Stimulated activated CD8-positive, alpha-beta memory T cell treated with anti-CD3 and anti-CD28 coated beads, Interleukin-15, amount 100 ng/mL, for 4 hours (primary cell): ENCODE measurements at places on chromosomes 2 and 18.

GRCh38 chr2:142234741-142235140, 103.9 kb upstream of the LRP1B start:
- no peak for DNase-seq

GRCh38 chr2:101147062-101147461, 4.1 kb downstream of the TBC1D8 start:
- DNase-seq = no peak

- DNase-seq = no peak
Observed at GRCh38 chr18:63378919-63379638, 12.1 kb upstream of the KDSR start.

- no peak for DNase-seq
Observed at GRCh38 chr2:55459714-55460274, 40.1 kb upstream of the CCDC88A start.

DNA sequence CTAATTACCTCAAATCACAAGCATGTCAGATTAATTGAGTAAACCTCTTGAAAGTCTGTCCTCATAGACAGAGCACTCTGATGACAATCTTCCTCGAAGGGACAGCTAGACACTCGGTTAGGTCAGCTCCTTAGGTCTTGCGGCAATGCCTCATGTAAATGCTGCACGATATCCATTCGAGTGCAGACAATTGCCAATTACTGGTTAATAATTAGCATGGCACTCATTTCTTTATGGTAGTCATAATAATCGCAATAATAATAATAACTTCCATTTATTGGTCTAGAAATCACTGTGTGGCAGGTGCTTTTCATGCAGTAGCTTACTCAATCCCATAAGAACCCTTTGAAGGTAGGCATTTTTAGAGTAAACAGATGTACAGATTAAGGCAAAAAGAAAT, 44.7 kb upstream of the DSC1 start:
- DNase-seq = no peak

DNA sequence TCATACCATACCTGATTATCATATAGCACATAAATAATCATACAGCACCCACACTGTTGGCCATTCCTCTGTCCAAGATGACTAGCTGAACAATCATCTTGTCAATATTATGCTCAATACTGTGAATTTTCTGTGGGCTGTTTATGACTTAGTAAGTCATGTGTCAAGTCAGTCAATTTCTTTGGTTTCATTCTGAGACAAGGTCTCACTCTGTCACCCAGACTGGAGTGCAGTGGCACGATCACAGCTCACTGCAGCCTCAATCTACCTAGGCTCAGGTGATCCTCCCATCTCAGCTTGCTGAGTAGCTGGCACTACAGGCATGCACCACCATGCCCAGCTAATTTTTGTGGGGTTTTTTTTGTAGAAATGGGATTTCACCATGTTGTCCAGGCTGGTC, 5.7 kb downstream of the MCM6 start:
- DNase-seq = no peak

DNA sequence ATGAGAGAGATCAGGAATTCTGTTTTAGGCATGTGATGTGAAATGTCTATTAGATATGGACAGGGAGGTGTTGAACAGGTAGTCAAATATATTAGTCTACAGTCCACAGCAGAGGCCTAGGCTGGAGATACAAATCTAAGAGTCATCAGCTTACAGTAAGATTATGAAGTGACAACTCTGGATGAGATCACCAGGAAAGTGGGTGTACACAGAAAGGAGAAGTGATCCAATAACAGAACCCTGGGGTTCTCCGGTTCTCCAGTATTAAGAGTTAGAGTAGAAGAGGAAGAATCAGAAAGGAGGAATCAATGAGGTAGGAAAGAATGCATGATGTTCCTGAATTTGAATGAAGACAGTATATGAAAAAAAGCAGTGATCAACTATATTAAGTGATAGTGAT, 362.3 kb downstream of the FIGN start:
- DNase-seq = no peak

DNA sequence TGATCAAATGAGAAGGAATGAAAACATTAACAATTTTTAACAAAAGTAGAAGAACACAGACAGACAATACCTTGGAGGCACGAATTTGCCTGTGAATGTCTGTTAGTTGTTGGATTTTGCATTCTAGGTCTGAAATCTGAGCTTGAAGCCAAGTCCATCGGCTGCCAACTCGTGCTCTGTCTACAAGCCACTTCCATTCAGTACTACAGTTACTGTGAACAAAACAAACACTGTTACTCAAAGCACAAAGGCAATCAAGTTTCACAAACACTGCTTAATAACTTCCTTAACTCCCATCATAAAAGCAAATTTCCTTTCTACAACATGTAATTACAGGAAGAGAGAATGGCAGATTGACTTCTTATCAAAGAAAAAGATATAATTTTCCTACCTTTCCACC, 42.2 kb downstream of the KANSL1L start:
- no peak for DNase-seq
